ENCODE measurements at places on chromosomes 12 and 14. TPM values are rescaled to one million over a fixed set of nuclear protein-coding genes. Genes with fewer than 3 reads are reported as not detected.

DNA sequence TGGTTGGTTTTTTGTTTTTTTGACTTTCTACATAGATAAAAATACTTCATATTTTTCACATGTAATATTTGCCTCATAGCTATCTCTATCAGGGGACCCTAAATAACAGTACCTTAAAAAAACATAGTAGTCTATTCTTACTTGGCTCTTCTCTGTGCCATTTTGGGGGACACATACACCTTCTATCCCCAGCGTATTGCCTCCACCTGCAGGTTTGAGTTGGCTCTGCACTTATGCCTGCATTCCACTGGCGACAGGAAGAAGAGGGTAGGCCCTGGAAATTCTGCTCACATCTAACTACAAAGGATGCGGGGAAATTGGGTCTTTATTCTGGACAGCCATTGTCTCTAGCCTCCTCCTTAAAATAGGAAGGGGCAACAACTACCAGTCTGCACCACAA lies 13.8 kb upstream of the IFI27L2 start:
- DNase-seq = no peak

- no peak for DNase-seq
These were observed 264.2 kb upstream of the AMIGO2 start for GRCh38 chr12:47343684-47344567.

GRCh38 chr12:30622509-30622908 lies 73.2 kb downstream of the IPO8 start:
- DNase-seq = no peak

DNA sequence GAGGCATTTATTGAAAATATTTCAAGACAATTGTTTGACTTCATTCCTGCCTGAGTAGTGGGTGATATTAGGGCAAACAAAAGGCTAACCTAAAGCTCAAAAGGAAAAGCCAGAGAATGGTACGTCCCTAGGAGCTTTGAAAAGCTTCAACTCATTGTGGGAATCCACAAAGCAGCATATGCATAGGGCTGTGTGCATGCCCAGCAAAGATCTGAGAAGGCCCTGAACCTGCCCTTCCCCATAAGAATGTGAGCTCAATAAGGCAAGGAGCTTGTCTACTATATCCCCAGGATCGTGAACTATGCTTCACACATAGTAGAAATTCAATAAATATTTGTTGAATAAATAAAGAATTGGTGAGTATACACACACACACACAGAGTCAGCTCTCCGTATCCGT lies 19.1 kb upstream of the RAD52 start:
- no peak for DNase-seq

- peak; percentile 36 for DNase-seq
These were observed 48.9 kb downstream of the C14orf132 start for GRCh38 chr14:96088074-96088473.

LRRC74A gene
- total RNA-seq = not detected

GRCh38 chr14:38217553-38217952 lies 9.8 kb downstream of the SSTR1 start:
- DNase-seq = no peak

Data from tongue (tissue), 3 donors.